ENCODE measurements at places on chromosomes 5 and 9.

DNA sequence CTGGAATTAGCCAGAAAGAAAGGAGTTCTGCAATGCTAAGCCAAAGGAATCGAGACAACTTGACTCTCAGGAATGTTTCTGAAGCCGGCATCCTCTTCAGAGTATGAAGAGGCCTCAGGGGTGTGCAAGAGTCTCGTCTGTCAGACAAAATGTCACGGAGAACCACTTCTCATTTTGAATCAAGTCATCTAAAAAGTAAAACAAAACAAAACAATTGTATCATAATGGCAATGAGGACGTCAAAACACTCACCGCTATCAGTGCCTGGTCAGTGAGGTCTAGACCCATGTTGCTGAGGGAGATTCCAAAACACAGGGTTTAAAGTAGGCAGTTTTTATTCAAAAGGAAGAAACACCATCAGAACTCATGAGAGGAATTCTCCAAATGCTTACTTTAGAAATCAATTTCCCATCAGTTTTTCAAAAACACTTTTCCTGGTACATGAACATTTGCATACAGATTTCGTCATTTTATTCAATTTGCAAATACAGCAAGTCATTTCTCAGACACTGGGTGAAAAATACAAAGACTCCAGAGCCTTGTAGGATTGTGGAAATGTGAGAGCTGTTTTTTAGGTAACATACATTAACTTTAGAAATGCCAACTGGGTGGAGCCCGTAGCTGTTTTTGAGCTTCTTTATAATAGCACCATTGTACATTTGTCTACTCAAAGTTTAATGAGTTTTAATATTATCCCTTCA lies 89.5 kb upstream of the MAP3K1 start:
- no peak for DNase-seq

GRCh38 chr5:167953151-167953798 lies 338.2 kb upstream of the WWC1 start:
- no peak for DNase-seq

DNA sequence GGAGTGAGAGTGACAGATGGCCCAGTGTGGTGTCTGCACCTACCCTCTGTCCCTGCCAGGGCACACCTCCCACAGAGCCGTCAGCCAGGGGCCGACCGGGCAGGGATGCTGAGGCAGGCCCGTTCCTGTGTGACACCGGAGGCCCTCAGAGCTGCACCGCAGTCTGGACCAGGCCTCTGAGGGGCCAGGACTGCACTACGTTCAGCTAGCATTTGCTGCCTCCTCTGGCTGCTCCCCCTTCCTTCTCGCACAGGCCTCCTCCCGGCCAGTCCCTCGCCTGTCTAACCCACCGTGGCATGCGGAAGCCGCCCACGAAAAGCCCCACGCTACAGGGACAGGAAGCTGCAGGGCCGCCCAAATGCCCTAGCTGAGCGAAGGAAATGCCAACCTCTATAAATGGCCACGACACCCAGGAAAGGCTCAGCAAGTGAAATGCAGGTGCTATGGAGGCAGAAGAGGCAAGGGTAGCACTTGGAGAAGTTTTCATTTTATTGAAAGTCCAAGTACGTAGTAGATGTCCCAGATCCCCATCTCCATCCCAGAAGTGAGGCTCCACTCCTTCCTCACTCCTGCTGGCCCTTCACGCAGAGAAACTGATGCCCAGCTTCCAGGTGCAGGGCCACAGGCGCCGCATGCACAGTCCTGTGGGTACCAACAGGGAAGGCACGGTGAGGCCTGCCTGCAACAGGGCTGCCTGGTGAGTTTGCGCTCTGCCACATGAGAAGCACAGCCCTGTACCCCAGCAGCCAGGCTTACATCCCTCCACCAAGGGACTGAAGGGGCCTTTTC lies 38.7 kb downstream of the MAPK9 start:
- DNase-seq: no peak

DNA sequence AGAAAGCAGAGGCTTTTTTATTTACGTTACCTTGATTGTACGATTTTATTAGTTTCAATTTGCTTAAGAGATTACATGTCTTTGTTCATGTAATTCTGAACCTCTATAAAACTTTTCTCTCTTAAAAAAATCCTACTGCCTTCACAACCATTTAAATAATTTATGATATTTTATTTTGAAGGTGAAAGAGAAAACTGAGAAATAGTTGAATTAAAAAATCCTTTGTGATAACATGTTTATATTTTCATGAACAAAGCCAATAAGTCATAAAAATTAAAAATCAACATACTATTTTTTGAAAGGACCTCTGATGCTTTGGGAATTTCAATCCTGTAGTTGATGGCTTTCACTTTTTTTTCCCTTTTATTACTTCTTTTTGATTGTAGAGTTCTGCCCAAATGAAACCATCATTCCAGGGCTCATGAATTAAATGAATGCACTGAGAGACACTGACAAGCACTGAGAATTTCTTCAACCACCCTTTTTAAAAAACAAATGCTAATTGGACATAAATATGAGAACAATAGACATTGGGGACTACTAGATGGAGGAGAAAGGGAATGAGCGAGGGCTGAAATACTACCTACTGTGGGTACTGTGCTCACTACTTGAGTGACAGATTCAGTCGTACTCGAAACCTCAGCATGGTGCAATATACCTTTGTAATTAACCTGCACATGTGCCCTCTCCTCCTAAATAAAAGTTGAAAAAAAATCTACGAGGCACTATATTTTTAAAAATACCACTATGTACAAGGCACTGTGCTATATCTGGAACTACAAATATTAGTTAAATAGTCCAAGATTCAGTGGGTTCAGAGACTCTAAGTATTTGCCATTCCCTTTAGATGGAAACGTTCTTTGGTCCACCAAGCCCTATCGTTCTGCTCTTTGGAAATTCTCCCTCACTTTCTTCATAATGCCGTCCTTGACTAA lies 5.9 kb downstream of the CDKN2A start:
- DNase-seq: no peak

DNA sequence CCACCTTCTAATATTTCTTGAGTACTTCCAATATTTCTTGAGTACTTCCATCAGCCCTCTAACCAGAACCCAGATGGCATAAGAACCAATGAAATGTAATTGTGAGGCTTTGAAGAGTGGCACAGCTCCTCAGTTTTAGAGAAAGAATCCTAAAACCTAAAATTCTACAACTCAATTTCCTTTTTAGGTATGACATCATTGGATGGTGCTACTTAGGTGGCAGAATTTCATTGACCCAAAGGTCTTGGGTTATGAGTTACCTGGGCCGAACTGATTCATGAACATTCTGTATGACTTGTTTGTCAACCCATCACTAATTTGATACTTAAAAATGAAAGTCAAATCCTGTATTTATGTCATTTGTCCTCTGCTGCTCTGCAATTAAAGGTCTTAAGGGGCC lies 13.1 kb downstream of the HMGCS1 start:
- no peak for DNase-seq

DNA sequence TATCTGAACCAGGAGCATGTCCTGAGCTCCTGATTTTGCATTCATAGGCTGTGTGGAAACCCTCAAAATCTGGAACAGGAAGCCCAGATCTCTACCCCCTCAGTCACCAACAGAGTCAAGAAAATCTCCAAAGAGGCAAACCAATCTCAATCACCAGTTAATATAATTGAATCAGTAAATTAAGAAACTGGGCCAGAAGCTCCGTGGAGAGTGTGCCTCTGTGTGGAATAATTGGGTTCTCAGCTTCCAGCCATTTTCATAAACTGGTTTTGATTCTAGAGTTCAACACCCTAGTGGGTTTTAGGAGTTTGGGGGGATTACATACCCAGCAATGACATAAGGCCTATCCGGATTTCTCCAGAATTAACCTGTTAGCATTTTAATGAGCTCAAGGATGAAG lies 362.9 kb downstream of the IRX2 start:
- DNase-seq: no peak

GRCh38 chr5:56166671-56167385 lies 66.3 kb downstream of the ANKRD55 start:
- DNase-seq: no peak

GRCh38 chr9:36161187-36161586 lies 8.0 kb upstream of the CCIN start:
- no peak for DNase-seq

DNA sequence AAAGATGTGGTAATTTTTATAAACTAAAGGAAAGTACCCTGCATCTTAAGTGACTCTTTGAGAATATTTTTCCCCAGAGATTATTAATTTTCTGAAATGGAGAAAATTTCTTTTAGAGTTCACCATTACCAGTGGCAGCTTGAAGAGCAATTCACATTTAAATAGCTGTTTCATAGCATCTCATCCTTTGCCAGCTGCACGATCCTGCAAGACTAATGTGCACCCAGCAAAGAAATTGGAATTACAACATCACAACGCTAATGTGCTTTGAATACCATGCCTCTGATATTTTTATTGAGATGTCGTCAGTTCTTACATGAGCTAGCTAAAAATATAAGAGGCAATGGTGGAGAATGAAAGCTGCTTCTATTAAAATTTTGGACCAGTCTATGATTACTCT lies 423.5 kb downstream of the TAF11L14 start:
- no peak for DNase-seq

DNA sequence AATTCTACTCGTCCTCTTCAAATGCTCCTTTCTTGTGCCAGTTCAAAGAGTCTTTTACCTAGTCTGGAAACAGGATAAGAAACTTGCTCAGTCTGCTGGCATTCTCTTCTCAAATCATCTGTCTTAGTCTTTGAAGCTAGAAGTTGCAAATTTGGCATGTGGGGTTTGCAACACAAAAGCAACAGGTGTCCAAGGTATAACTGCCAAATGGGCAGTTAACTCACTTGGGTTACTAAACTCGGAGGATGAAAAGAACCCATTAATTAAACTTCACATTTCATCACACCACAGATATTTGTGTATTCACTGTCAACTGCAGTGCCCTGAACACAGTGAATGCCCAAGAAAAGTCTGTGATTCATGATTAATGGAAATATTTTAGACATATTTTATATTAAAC lies 108.0 kb upstream of the TARS1 start:
- no peak for DNase-seq

- no peak for DNase-seq
Measured at GRCh38 chr9:81462801-81463200, 226.5 kb downstream of the TLE1 start.

GRCh38 chr5:40754381-40755092 lies 1.2 kb downstream of the TTC33 start:
- DNase-seq: no peak

DNA sequence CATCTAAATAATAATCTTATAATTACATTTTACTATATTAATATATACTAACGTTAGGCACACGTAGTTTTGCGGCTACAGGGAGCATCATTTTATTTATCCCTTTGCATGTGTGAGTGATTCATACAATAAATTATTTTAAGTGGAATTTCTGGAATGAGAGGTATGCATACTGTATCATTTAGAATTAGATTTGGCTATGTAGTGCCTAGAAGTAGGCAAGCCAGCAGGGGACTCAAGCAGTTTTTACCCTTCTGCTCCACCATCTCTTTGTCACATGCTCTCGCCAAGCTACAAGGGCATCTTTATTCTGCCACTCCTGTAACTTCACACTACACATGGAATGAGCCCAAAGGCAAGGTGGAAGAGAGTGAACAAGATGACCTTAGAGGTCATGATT lies 60.8 kb downstream of the MEGF10 start:
- DNase-seq: no peak

DNA sequence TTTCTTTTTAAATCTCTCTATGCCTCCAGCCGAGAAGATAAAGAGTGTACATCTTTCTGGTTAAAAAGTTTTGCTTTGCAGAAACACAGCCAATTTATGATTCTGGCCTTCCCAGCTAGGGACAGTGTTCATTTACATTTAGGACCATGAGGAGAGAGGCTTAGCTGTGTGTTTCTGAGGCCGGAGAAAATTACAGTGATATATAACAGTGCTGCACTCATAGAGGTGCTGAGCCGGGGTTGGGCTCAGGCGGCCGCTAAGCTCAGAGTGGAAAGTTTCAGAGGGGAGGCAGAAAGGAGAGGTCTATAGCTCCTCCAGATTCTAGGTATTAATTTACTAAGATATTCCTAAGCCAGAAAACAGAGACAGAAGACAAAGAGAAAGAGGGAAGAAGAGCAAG lies 37.0 kb upstream of the LCP2 start:
- no peak for DNase-seq
